ENCODE measurements at places on chromosomes 3 and 15.

DNA sequence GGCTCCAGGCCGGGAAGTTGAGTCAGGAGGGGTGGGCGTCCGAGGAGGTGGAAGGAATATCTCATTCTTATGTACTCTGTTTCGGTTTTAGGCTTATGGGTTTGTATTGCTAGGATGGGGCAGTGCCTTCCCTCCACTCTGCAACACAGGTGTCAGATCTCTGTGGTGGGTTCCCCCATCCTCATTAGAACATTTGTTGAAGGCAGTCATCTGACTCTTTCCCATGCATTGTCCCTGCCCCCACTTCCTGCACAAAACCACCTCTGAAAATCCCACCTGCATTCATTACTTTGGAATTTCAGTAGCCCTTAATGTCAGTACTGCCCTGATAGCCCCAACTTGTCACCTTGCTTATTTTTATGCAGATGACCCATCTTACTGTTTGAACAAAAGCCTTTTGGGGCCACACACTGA, 29.5 kb downstream of the GYG1 start:
- DNase-seq, result no peak

DNA sequence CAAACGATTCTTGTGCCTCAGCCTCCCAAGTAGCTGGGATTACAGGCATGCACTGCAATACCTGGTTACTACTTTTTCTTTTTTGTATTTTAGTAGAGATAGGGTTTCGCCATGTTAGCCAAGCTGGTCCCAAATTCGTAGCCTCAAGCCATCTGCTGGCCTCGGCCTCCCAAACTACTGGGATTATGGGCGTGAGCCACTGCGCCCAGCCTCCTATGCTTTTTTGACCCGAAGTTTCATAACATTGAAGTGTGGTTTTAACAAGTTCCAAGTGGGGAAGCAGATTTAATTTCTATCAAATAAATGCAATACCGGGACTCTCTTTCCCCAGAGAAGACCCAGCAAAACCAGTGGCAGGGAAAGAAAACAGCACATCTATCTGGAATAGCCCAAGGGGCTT, 13.7 kb downstream of the SH3BP5 start:
- DNase-seq, result no peak

- no peak for DNase-seq
Measured at GRCh38 chr3:63687278-63688225, 35.1 kb downstream of the SNTN start.

GRCh38 chr3:171755015-171755589, 55.2 kb downstream of the PLD1 start:
- DNase-seq, result no peak

- DNase-seq, result no peak
Measured at GRCh38 chr15:60649845-60650548, 171.1 kb upstream of the ICE2 start.

- DNase-seq, result no peak
Measured at GRCh38 chr3:31188112-31188511, 293.7 kb upstream of the GADL1 start.

DNA sequence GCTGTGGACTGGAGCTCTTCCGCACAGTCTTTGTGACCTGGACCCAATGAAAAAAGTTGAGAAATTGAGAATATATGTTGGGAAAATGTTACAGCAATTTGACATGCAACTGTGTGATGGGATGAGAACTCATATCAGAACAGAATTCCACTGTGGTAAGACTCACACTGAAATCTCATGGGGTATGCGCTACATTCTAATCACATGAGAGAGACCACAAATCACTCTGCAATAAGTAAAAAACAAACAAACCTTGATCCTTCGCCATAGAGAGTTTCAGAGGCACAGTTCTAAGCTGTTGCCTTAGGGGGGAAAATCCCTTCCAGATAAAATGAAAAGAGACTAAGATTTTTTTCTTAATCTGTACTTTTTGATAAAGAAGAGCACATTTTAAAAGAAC, 37.3 kb downstream of the LMCD1 start:
- DNase-seq, result no peak
